Central memory CD4-positive, alpha-beta T cell (primary cell): ENCODE measurements at places on chromosomes 2 and 18.

DNA sequence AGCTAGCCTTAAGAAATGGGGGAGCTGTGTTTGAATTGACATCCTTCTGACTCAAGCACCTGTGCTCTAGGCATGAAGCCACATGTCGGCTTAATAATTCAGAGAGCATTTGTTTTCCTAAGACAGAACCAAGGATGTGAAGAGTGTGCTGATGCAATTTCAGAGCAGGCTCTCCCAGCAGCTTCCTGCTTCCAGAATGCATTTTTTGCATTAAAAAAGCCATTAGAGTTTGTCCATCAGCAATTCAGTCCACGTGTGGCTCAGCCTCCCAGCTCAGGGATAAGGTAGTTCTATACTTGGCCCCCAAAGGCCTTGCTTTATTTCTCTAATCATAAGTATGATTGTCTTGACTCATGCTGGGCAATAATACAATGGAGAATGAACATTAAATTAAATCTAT, 37.7 kb downstream of the DOCK10 start:
- no peak for DNase-seq

GRCh38 chr2:131584380-131584779, 56.7 kb downstream of the CCDC74A start:
- no peak for DNase-seq

GRCh38 chr2:98564541-98565132, 43.7 kb downstream of the COA5 start:
- no peak for DNase-seq

GRCh38 chr18:36623091-36623490, 205.7 kb downstream of the TPGS2 start:
- no peak for DNase-seq

DNA sequence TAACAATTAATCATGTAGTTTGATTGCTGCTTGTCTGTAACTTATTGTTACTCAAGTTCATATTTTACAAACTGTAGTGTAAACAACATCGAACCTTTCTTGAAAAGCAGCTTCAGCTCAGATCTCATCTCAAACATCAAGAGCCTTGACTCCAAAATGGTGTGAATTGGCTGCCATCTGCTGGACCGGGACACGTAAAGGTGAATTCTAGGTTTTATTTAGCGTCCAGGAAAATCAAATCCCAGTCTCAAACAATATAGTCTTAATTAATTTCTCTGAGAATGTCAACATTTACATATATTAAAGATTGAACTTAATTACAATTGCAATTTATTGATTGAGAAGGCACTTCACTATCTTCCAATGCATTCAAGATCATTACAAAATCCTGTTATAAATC, 453.0 kb downstream of the GALR1 start:
- no peak for DNase-seq

DNA sequence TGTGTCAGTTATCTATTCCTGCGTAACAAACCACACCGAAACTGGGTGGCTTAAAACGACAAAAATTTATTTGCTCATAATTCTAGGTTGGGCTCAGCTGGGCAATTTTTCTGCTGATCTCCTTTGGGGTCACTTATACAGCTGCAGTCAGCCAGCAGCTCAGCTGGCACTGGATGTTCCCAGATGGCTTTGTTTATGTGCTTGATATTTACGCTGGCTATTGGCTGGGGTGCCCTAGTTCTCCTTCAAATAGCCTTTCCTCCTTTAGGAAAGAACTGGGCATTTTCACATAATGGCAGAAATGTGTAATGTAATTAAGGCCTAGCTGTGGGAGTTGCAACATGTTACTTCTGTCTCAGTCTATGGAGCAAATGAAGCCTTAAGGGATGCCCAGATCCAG, 142.2 kb downstream of the B3GNT2 start:
- DNase-seq, result no peak
